ENCODE measurements at places on chromosomes 2 and 18.

DNA sequence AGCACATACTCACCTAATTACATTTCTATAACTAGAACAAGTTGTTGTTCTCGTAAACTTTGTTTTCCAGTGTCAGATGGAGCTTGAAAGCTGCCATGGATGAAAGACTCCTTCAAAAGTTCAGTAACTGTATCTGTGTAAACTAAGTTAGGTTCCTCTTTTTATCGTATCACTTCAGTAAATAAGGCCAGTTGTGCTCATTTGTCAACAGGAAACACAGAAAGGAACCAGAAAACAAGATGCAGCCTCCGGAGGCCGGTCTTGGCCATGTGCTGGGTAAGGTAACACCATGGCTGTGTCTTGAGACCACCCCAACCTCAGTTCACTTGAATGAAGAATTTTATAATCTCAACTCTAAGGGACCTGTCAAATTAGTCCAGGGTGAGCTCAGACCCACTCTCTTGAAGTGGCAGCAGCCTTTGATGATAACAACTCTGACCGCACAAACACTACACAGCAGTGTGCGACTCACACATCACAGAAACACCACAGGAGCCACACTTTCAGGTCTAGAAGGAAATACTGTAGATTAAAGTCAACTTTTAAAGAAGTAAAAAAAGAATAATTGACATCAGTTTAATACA, 213.8 kb downstream of the AFF3 start:
- DNase-seq: no peak

DNA sequence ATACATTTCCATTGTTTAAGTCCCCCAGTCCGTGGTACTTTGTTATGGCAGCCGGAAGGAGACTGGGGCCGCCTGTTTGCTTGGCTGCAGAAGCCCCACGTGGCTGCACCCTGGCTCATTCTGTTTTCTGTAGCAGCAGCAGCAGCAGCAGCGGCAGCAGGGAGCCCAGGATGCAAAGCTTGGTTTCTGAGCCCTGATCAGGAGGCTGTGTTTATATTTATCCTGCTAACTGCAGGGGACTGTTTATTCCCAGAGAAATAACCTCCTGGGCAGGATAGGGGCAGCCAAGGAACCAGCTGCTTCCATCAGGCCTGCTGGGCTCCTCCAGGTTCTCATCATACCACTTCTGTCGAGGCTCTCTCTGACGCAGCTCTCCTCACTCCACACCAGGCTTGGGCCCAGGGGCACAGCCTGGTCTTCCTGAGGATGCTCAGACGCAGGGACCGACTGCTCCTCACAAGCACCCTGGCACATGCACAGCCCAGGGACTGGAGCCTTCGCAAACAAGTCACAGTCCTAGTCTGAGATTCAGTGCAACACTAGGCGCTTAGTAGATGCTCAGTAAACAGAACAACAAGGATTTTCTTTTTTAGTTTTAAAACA, 139.0 kb downstream of the MSH2 start:
- no peak for DNase-seq

DNA sequence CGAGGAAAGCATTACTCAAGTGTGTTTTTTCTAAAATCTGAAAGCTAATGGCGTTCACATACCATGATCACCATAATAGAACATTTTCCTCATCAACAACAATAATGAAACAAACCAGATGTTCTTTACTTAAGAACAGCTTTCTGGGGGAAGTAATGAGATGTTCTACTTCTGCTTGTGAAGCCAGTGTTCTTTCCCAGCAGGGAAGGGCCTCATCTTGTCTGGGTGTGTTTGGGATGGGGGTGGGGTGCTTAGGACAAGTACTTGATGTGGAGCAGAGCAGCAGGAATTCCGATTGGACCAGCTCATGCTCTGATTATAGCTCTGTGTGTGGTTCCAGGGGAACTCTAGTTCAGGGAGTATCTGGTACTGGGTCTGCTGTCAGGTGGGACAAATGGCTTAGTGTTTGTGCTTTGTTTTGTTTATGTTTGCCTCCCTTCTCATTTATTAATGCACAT, 163.0 kb upstream of the NOSTRIN start:
- DNase-seq: peak; percentile 2

GRCh38 chr2:23488584-23488983, 103.6 kb downstream of the KLHL29 start:
- DNase-seq: no peak

GRCh38 chr2:11260979-11261378, 83.5 kb downstream of the ROCK2 start:
- DNase-seq: no peak

DNA sequence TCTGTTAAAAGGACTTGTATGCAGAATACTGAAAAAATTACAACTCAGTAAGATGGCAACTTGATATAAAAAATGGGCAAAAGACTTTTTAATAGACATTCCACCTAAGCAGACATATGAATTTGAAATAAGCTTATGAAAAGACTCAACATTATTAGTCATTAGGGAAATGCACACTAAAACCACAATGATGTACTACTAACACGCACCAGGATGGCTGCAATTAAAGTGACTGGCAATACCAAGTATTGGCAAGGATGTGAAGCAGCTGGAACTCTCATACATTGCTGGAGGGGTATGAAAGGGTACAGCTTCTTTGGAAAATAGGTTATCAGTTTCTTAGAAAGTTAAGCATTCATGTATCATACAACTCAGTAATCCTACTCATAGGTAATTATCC, 3.2 kb upstream of the ENOSF1 start:
- DNase-seq: peak; percentile 22

- DNase-seq: no peak
Observed at GRCh38 chr2:11556101-11556806, 22.4 kb downstream of the GREB1 start.

GRCh38 chr2:239329284-239329971, 71.4 kb downstream of the HDAC4 start:
- DNase-seq: no peak

DNA sequence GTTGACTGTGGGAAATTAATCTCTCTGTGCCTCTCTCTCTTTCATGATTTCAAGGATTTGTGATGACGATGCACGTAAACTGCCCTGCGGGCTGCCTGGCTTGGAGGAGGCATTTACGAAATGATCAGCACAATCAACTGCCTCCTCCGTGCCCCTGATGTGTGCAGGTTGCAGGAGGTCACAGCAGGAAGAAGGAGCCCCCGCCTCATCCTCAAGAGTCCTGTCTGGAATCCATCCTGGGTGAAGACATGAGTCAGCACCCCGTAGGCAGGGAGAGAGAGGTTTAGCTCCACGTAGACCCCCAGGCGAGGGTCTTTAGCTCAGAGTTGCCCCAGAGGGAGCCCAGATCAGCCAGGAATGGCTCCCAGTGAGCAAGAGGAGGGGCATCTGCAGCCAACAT, 17.1 kb upstream of the TEX51 start:
- DNase-seq: no peak

- DNase-seq: no peak
Observed at GRCh38 chr18:25704494-25704893, 352.5 kb upstream of the ZNF521 start.

- DNase-seq: no peak
Observed at GRCh38 chr2:20650393-20650876, 463 bp downstream of the HS1BP3 start.

DNA sequence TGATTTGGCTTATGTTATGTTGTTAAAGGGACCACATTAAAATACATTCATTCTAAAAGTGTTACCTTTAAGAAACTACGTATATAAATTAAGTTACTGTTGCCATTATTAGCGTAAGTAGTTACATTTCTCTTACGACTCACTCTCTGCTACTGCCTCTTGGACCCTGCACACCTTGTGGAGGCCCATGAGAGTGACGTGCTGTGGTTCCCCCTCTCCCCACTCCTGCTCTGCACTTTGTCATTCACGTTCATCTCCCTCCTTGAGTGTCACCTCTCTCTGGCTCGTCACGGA, 830 bp upstream of the MERTK start:
- no peak for DNase-seq

- no peak for DNase-seq
Observed at GRCh38 chr2:229818230-229818629, 103.6 kb downstream of the TRIP12 start.

- DNase-seq: no peak
Observed at GRCh38 chr18:48493434-48494230, 45.2 kb upstream of the CTIF start.

GRCh38 chr2:85022232-85022631, 51.3 kb downstream of the KCMF1 start:
- no peak for DNase-seq
